ENCODE measurements at places on chromosomes 3 and 15.

DNA sequence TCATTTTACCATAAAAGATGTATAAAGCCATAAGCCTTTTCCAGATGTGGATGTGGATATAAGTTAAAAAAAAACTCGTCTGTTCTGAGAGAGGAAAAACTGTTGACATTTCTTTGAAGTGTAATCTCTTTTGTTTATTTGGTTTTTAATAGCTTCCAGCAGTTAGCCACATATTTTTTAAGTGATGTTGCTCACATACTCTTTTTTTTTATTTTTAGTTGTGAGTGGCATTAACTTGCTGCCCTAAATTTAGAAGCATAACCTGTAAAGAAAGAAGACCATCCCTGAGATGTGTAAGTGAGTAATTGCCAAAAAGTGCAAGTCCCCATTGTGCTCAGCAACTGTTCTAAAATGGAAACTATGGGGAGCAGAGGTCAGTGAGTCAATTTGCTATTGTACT is 415.9 kb upstream of the MDFIC2 start:
- no peak for DNase-seq

DNA sequence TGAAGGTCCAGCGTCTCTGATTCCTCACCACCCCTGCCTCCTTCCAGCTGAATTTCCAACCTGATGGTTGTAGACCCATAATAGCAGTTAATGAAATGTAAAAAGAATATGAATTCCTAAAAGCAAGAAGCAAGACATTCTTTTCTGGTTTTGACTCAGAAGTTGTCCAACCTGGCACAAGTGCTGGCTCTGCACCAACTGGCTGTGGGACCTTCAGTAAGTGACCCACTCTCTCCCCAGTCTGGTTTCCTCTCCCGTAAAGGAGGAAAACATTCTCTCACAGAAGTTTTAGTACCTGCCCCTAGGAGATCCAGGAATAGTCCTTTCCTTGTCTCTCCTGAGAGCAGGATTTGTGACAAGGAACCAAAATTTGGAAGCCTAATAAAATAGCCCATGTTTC is 236.9 kb upstream of the TRIM42 start:
- no peak for DNase-seq

GRCh38 chr15:80514071-80514780 is 110.0 kb downstream of the ARNT2 start:
- no peak for DNase-seq

- no peak for DNase-seq
These were observed 42.9 kb downstream of the PIAS1 start for GRCh38 chr15:68097029-68097428.

DNA sequence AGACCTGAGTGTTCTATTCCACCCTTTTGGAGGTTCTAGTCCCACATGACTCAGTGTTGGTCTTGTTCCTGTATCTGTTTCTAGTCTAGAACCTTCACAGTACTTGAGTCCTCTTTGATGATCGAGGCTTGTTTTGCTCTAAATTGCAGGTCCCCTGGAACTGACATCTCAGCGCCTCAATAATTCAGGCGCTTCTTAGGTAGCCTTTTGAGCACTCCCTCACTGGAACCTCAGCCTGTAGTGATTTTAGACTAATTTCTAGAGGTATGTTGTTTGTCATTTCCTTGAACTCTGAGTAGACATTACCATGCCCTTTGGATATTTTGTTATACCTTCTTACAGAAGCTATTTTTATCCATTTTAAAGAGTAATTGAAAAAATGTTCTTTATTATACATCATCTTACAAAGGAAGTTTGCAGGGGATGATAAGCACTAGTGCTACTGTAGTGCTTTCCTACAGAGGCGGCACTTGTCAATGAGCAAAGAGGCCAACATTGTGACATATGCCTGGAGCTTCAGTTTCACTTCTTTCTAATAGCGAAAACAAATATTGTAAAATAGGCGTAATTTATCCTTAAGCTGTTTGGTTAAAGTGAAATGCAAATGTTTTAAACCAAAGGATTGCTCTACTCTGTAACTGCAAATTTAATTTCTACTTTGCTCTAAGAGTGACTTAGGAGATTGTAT is 75.7 kb downstream of the EFL1 start:
- DNase-seq: no peak

- no peak for DNase-seq
These were observed 794.9 kb downstream of the NTRK3 start for GRCh38 chr15:87461631-87462030.

DNA sequence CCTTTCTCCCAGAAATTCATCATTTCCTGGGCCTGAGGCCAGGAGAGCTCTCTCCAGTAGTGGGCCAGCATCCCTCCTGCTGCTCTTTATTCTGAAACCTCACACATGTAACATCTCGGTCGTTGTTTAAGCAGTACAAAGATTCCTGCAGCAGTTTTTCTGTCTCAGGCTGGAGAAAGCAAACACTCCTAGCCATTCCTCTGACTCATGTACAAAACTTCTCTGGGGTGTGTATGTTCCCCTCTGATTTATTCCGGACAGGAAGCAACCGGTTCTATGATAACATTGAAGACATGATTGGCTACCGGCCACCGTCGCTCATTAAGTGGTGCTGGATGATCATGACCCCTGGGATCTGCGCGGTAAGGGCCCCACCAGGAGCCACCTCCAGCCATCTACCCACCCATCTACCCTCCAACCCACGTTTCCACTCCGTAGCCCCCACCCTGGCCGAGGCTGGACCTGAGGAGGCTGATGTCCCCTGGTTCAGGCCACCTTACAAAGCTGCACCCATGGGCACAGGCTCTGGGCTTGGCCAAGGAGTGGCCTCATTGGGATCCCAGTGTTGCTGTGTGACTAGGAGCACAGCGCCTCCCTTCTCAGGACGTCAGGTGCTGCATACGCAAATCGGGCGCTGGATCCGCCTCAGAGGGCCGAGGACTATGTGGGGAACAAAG is 58.6 kb upstream of the SLC6A1 start:
- no peak for DNase-seq

DNA sequence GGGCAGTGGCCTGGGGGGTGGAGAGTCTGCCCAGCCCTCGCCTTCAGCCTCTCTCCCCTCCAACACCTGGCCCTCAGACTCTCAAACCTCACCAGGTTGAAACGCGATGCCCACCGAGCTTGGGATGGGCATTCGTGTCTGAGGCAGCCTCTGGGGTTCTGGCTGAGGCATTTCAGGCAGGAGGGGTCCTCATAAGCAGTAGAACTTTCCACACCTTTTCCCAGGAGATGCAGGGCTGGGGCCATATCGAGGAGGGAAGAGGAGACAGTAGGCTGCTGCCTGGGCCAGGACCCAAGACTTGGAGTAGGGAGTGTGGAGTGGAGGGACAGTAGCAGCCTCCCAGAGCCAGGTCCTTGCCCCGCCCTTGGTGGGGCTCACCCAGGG is 24.6 kb downstream of the ACAA1 start:
- DNase-seq: no peak

- DNase-seq: no peak
These were observed 6.7 kb downstream of the EOMES start for GRCh38 chr3:27715454-27715806.

DNA sequence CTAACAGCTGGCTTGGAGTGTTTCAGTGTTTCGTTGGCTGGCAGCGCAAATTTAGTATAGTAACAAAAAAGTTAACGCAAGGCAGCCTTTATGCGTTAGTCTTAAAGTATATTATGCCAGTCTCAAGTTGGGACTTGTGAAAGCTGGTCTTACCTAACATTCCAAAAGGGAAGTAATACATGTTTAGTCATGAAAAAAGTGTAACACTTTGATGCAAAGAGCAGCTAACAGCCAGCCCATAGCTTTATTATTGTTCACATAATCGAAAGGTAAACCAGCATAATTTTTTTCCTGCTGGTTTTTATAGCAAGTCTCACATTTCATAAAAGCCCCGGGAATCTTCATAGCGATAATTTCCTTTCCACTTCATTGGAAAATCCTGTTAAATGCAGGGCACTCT is 2.4 kb upstream of the GPR87 start:
- DNase-seq: no peak

- no peak for DNase-seq
These were observed 126.9 kb upstream of the HES1 start for GRCh38 chr3:194009019-194009418.

DNA sequence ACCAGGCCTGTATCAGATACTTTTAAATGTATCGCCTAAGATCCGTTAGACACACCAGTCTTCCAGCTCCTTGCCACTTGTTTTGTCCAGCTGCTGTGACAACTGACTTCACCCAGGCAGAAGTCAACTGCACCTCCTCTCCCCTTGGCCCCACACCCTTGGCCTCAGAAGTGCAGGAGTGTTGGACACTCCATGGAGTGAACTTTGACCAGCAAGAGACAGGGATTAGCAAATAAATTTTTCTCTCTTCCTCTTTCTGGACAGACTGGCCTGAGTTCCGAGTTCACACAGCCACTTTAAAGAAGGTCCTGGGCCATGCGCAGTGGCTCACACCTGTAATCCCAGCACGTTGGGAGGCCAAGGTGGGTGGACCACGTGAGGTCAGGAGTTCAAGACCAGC is 2.9 kb upstream of the CLN6 start:
- DNase-seq: no peak

DNA sequence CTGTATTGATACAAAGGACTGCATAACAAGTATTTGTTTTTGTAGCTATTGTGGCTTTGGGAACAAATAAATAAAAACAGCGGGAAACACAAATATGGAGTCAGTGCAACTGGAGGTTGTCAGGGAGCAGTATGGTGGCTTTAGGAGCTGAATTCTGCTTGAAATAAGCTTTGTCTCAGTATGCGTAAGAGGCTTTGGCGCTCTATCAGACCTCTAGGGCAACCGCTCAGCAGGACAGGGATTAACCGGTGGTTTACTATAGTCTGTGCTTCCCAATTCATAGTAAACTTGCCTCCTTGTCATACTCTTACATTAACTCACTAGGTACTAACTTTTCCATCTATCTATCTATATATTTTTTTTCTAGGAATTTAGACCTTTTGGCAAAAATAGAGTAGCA is 104.6 kb downstream of the ZIC1 start:
- DNase-seq: no peak

DNA sequence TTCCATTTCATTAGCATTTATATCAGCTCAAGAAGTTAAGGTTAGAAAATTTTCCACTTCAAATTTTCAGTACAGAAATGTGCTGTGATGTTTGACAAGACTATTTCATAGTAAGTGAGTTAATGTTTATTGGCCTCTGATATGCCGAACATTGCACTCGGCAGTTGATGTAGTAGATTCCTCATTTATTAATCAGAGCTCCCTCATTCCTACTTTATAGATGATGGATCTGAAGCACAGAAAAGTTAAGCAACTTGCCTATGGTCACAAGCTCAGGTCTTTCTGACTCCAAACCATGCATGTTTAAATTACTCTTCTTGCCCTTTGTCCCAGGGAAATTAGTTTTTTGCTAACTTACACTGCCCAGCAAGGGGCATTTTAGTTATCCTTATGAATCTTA is 92.0 kb downstream of the ATG7 start:
- DNase-seq: no peak

- peak; percentile 71 for DNase-seq
These were observed 103.0 kb downstream of the PGPEP1L start for GRCh38 chr15:98904544-98904943.

DNA sequence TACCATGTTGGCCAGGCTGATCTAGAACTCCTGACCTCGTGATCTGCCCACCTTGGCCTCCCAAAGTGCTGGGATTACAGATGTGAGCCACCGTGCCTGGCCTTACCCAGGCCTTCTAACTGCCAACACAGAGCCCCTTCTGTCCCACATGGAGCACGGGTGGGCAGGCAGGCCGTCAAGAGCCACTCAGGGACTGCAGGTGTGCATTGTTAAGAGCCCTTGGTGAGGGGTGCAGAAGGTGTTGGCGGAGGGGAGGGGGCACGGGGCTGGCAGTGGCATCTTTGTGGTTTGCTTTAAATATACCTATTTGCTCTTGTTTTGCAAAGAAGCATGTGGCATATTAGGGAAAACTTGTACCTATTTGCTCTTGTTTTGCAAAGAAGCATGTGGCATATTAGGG is 37.3 kb downstream of the SMAD6 start:
- no peak for DNase-seq

DNA sequence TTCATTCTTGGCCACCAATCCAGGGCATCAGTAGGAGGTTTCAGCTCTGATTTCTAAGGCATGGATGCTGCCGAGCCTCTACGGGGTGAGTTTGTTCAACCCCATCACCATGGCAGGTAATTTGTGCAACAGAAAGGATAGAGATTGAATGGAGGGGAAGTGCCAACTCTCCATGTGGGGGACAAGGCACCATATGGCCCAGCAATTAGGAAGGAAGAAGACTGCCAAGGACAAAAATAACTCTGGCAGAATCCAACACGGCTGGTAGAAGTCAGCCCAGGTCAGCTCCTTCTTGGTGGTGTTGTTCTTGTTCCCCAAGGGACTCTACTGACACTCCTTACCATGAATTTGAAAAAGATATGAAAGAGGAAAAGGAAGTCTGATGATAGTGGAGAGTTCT is 503.9 kb downstream of the MAGI1 start:
- no peak for DNase-seq

GRCh38 chr3:154111365-154111935 is 9.7 kb upstream of the ARHGEF26 start:
- DNase-seq: no peak

DNA sequence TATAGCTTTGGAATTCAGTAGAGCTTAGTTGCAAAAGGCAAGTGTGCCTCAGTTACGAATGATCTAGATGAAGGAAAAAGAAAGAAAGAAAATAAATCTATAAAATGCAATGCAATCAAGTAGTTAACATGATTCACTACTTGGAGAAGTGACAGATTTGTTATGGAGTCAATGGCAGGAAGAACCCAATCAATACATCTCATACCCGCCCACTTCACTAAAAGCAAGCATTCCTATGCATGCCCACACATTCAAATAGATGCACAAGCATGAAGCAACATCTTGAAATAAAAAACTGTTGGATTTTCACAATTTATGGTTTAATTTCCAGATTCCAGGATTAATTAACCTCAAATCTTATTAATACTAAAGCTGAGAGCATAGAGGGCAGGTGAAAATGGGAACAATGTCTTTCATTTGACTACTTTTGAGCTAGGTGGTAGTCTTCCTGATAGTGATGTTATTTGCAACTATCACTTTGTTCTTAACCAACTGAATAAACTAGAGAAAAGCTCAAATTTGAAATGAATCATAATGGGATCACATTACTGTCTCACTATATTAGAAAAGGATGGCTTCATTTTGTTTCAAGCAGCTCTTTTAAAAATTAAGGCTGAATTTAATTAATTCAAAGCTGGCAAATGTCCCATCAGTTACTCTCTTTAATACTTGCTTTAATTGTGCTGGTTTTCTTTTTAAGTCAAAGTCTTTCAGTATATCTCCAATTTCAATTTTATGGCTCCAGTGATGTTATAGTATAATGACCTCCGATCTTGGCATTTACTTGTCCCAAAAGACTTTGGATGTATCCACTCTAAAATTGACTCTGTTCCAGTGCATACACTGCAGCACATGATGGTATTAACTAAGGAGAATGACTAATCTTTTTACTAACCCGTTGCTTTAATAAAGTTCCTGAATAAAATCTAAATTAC is 46.7 kb upstream of the CCDC50 start:
- no peak for DNase-seq

Data from hippocampal formation (tissue), 2 donors.